ENCODE measurements at places on chromosomes 1 and 21.

- DNase-seq = no peak
These were observed 17.9 kb downstream of the PLPP3 start for GRCh38 chr1:56561227-56562019.

DNA sequence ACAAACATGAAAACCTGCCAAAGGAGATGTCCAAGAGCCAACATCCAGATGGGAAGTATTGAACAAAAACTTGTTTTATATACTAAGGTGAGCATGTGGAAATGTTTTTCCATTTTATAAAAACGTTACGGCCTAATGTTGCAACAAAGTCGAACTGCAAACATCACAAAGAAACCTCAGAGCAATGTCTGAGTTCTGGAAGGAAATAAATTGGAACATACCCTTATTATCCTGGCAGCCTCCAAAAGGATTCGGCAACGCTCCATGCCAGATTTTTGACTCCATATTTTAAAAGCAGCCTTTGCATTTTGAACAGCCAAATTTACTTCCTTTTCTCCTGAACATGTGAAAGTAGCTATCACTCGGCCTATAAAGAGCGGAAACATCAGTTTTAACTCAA is 3.3 kb downstream of the ALDH9A1 start:
- DNase-seq = no peak

DNA sequence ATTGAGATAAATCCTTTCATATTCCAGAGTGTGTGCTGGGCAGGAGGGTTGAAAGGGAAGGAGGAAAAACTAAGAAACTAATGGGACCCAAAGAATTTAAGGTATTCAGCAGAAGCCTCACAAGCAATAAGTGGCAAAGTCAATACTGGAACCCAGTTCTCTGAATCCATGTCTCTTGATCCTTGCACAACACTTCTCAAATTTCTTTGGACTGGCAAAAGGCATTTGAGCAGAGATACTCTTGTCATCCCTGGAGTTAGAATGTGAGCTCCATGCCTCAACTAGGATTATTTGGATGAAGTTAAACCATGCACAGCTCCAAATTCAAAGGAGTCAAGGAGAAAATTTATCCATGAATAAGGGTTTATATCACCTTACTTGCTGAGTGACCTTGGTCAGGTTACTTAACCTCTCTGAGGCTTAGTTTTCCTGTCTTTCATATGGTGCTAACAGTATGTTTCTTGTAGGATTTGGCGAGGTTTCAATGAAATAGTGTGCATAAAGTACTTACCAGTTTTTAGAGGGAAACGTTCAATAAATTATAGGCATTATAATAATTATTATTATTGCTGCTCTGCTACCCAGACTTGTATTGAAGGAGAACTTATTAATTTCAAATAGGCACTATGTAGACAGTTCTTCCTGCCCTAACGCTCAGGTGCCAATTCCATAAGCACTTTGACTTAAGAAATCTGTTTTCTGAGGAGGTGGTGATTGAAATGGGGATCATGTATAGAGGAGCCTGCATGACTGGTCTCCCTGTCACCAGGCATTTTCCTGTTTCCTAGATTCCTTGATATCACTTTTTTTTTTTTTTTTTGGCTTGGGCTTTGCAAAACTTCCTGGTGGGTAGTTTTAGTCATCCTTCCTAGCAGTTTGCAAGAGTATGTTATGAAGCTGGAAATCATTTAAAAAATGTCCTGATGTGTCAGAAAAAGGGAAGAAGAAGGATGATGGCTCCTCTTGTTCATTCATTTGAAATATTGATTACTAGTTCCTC is 125.0 kb upstream of the JUN start:
- DNase-seq = no peak

DNA sequence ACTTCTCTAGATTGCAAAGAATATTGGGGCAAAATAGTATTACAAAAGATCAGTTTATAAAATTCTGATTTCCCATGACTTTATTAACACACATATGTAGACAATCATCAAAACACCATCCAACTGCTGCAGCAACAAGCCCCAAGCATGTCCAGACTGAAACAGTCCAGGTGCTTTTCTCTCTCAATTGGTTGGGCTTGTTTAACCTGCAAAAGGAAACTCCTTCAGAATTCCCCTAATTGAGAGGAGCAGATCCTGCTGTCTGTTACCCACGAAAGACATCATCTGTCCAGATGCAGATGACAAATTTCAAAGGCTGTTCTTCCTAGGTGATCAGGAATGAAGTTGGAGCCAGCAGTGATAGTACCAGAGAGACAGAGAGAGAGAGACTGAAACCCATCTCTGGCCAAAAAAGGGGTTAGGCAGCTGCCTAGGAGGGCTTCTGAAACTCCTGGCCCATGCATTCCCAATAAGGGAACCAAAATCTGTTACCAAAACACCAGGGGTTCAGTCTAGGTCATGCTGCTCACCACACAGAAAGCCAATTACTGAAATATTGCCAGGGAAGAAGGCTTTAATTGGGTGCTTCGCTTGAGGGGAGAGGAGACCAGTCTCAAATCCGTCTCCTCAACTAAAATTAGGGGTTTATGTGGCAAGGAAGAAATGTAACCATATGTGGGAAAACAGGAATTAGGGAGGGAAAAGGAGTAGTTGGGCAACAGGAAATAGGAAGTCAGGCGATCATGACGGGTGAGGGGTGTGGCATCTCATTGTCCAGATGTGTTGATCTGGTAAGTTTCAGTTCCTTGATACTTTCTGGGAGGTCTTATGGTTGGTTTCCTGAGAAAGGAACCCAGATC is 34.7 kb upstream of the RGL1 start:
- no peak for DNase-seq

- no peak for DNase-seq
These were observed 34.3 kb downstream of the SSBP3 start for GRCh38 chr1:54371942-54372275.

- no peak for DNase-seq
These were observed 41.3 kb downstream of the TRPM2 start for GRCh38 chr21:44394733-44395132.

DNA sequence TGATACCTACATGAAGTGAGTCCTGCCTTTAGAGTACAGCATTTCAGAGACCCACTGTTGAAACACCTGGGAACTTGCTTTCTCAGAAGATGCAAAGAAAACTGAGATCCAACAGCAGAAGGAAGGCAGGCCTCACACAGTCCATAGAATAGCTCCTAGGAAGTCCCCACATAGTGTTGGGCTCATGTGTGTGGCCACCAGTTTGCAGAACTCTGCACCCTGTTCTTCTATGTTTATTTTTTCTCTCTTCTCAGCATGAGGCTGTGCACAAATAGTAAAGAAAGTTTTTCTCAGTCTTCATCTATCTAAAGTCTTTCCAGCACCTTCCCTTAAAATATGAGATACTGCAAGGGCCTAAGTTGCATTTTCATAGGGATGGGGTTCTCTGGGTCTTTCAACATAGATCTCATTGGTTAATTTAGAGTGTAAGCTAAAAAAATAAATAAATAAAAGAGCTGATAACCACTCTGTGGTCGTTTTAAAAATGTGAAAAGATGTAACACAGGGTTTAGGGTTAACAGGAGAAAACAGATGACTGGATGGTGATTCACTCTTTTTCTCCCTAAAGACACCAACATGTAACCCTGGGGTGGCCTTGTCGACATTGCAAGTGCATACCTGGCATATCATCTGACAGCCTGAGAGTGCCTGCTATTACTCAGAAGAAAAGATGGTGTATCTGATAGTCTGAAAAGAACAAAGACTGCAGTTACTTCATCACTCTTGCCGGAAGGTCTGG is 94.6 kb downstream of the ZC3H11B start:
- no peak for DNase-seq

DNA sequence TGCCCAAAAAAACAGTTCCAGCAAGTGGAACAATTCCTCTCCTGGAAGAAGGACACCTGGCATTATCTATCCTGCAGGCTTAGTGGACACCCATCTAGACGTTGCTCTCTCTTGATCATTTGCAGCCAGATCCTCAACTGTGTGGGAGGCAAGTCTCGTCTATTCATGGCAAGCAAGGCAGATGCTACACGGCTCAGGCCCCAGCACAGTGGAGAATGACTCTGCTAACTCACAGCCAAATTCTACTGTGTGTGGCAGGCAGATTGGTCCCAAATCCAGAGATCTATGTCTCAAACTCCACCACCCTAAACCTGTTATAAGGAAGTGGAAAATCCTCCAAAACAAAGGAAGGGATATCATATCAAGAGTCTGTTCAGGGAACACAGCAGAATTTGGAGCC is 7.0 kb downstream of the TNNT2 start:
- no peak for DNase-seq

- no peak for DNase-seq
These were observed 140.8 kb downstream of the LMX1A start for GRCh38 chr1:165215676-165216075.

DNA sequence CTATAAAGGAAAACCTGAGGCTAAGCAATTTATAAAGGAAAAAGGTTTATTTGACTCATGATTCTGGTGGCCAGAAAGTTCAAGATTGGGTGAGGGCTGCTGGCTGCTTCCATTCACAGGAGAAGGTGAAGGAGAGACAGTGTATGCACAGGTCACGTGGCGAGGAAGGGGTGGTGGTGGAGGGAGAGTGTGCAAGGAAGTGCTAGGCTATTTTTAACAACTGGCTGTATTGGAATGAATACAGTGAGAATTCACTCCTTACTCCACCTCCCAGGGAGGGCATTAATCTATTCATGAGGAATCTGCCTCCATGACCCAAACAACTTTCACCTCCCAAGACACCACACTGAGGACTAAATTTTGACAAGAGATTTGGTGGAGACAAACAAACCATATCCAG is 51.0 kb downstream of the SYDE2 start:
- no peak for DNase-seq

DNA sequence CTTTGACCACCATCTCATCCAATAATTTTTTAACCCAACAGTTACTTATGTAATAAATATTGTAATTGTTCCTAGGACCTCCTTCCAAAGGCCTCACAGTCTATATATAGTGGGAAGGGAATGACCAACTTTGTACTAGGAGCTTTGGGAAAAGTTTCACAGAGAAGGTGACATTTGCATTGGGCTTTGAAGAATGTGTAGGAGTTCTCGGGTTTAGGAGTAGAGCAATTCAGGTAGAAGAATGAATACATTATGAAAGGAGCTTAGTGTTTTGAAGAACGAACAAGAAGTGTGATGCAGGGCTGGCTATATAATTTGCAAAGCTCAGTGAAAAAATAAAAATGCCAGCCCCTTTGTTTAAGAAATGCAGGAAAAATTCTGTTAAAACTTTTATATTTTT is 330.4 kb upstream of the DEPDC1 start:
- DNase-seq = no peak

DNA sequence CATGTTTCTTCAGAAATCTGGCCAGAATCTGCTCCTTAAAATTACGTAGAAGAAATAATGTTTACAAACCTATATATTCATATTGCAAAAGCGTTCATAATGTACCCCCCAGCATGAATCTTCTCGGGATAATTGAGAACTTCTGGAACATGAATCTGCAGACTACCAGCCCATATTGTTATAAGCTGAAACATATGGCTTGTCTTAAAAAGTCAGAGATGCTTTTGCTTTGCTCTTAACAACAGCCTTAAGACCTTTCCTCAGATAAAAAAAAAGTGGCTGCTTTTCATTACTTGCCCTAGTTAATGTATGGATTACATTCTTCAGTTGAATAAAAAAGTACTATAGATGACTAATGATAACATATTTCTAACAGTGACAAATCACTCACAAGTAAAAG is 15.0 kb upstream of the ZZZ3 start:
- DNase-seq = no peak

DNA sequence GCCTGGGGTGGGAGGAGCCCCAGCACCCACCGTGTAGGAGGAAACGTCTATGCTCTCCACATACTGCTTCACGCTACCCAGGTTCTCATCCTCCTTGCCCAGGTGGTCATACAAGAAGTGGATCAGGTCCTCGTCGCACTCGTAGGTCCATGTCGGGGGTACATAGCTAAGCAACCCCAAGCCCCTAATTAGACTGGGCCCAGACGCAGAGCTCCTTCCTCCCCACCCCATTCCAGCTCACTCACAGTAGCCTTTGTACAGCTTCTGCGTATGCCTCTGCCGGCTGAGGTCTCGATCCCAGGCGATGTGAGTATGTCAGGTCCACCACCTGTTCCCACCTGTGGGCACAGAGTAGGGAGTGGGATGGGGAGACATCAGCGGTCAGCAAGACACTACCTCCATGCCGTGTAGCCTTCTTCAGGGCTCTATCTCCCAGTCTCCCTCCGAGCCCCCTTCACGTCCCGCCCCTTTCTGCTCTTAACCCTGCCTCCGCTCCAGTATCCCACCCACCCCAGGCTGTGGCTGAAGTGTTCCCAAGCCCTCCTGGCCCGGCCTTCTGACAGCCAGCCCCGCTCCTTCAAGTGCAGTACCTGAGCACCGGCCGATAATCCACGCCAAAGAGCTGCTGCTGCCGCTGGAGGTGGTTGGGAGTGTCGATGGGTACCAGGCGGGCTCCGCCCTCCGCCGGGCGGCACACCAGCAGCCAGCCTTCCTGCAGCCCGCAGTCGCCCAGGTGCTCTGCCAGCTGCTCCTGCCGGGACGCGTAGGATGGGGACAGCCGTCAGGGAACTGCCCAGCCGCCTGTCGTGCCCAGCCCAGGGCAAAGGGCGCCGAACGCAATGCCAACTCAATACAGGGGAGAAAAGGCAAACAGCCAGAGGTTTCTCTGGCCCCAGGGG is 919 bp downstream of the HECTD3 start:
- DNase-seq = no peak

- no peak for DNase-seq
These were observed 7.7 kb downstream of the IGSF8 start for GRCh38 chr1:160090760-160091159.

- DNase-seq = no peak
These were observed 1.8 kb downstream of the RGL1 start for GRCh38 chr1:183806675-183807074.

DNA sequence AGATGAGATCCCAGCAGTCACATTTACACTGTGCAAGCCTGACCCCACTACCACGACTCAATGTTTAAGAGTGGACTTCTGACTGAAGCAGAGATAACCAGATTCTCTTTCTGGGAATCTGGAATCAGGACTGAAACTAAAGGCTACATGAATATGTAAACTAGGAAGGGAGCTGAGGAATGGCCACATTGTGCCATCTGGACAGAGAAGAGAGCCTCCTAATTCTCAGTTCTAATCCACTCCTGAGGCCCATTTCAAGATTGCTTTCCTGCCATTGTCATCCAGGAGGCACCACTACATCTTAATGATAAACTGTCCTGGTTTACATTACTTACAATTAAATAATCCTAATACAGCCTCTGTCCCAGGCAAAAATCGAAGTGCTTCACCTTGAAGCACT is 6.5 kb downstream of the PAXBP1 start:
- no peak for DNase-seq

GRCh38 chr1:221543529-221544120 is 198.3 kb downstream of the DUSP10 start:
- no peak for DNase-seq

- DNase-seq = no peak
These were observed 22.5 kb upstream of the GBP5 start for GRCh38 chr1:89295187-89295586.

GRCh38 chr1:4730078-4730477 is 75.7 kb downstream of the AJAP1 start:
- DNase-seq = no peak

- DNase-seq = no peak
These were observed 5.5 kb upstream of the SNX27 start for GRCh38 chr1:151606384-151606783.

DNA sequence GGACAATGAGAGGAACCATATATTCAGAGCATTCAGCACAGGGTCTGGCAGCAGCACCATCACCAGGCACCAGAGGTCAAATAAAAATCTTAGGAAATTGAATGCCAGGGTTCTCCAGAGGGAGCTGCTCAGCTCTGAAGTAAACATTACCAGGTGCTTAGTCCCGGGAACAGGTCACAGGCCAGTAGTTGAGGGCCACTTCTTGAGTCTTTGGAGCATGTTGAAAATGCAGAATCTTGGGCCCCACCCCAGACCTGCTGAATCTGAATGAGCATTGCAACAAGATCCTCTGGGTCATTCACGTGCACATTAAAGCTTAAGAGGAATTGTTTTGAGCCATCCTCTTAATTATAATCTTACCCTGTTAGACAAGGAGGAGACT is 33.8 kb downstream of the PHC2 start:
- no peak for DNase-seq

All from activated CD4-positive, alpha-beta T cell treated with anti-CD3 and anti-CD28 coated beads, Interleukin-2, amount 50 U/mL, for 24 hours (primary cell).